ENCODE measurements at places on chromosomes 12 and 14. TPM values are rescaled to one million over a fixed set of nuclear protein-coding genes. Genes with fewer than 3 reads are reported as not detected.

The ISM2 gene
- not detected for total RNA-seq

DNA sequence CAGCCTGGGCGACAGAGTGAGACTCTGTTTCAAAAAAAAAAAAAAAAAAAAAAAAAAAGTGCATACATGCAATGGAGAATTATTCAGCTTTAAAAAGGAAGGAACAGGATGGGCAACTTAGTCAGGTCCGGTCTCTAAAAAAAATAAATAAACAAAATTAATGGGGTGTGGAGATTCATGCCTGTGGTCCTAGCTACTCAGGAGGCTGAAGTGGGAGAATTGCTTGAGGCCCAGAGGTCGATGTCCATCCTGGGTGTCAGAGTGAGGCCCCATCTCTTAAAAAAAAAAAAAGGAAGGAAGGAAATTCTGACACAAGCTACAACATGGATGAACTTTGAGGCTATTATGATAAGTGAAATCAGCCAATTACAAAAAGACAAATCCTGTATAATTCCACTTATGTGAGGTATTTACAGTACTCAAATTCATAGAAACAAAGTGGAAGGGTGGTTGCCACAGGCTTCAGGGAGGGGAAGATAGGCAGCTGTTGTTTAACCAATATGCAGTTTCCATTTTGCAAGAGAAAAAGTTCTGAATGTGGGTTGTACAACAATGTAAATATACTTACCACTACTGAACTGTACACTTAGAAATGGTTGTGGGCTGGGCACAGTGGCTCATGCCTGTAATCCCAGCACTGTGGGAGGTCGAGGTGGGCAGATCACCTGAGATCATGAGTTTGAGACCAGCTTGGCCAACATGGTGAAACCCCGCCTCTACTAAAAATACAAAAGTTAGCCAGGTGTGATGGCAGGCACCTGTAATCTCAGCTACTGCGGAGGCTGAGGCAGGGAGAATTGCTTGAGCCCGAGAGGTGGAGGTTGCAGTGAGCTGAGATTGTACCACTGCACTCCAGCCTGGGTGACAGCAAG, 12.3 kb upstream of the APOF start:
- no peaks in the 10 kb centered on the region for H3K4me1 ChIP-seq
- H3K4me3 ChIP-seq, result no peak overlapping the region
- H3K27ac ChIP-seq, result no peak overlapping the region
- H3K27me3 ChIP-seq, result no peaks in the 10 kb centered on the region

The SLC7A8 gene
- total RNA-seq, result 2.1 TPM

DNA sequence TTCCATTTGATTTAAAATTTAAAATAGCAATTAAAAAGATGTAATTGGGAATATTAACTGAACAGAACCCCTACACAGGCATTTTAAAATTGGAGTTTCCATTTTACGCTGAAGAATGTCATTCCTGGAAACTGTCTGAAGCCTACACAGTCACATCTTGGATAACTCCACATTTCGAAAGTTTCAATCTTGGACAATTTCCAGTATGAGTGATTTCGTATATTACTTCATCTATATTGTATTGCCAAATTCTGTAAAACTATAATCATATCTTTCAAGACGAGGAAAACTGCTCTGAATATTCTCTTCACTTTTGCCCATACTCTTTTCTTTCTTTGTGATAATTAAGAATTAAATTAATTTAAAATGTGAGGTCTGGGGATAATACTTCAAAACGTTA, 194.2 kb upstream of the ABCD2 start:
- DNase-seq, result no peak
- no peak overlapping the region for H3K4me3 ChIP-seq
- H3K27ac ChIP-seq, result no peak overlapping the region
- H3K27me3 ChIP-seq, result no peaks in the 10 kb centered on the region

- no peak overlapping the region for H3K4me3 ChIP-seq
- no peaks in the 10 kb centered on the region for H3K27me3 ChIP-seq
- no peaks in the 10 kb centered on the region for H3K36me3 ChIP-seq
- peak overlapping the region; percentile 29 for H3K27ac ChIP-seq
- H3K4me1 ChIP-seq, result no peaks in the 10 kb centered on the region
- no peak for DNase-seq
These were observed 315.5 kb upstream of the OR4E1 start for GRCh38 chr14:21989090-21989489.

The TEX52 gene
- total RNA-seq, result not detected

DNA sequence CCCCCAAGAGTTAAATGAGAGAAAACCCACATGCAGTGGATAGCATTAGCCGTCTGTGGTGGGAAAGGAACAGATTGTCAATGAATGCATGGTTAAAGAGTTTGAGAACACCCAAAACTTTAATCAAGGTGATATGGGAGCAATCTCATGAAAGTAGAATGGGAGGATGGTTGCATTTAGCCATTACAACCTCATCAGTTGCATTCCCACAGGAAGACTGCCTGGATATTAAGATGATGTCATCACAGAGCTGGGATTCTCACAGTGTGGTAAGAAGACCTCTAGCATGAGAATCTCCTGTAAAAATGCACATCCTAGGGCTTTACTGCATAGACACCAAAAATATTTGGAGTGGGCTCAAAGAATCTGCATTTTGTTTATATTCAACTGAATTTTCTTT, 284.9 kb downstream of the RGS6 start:
- H3K27me3 ChIP-seq, result no peaks in the 10 kb centered on the region
- H3K4me3 ChIP-seq, result no peak overlapping the region
- H3K27ac ChIP-seq, result no peak overlapping the region
- no peaks in the 10 kb centered on the region for H3K36me3 ChIP-seq

GRCh38 chr12:100579844-100580243, 6.4 kb downstream of the GAS2L3 start:
- H3K27ac ChIP-seq, result no peak overlapping the region
- no peaks in the 10 kb centered on the region for H3K27me3 ChIP-seq
- no peak overlapping the region for H3K4me3 ChIP-seq
- H3K4me1 ChIP-seq, result no peaks in the 10 kb centered on the region
